ENCODE measurements at places on chromosomes 2 and 18.

DNA sequence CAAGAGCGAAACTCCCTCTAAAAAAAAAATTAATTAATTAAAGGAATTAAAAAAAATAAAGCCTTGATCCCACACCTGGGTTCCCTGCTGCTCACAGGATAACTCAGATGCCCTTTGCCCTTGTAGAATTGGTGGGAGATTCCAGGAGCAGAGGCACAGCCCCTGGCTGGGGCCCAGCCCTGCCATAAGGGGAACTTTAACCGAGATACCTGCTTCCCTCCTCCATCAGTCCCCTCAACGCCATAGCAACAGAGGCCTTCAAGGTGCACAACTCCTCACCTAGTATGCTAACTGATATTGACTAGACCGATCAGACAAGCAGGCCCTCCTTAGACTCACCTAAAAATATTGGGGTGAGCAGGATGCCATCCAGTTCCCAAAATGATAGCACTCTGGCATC lies 23.6 kb downstream of the TEX44 start:
- no peak for DNase-seq

- DNase-seq: no peak
Observed at GRCh38 chr2:29447513-29447912, 332.3 kb downstream of the CLIP4 start.

DNA sequence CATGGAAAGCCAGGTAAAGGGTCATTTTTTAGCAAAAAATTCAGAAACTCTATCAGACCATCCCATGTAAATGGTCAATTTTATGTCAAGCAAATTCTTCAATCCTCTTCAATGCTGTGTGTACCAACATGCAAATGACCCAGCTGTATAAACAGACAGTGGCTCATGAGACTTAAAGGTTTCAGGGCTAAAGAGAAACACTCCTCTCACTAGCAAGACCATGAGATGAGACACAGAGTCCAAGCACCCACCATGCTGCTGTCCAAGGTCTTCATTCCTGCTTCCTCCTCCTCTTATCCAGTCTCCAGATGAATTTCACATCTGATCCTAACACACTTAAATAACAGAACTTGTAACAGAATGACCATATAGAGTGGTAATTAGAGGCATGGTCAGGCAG lies 30.8 kb upstream of the ONECUT2 start:
- no peak for DNase-seq

GRCh38 chr2:222307143-222307756 lies 8.5 kb upstream of the PAX3 start:
- no peak for DNase-seq

GRCh38 chr2:107462181-107462580 lies 364.5 kb upstream of the RGPD4 start:
- no peak for DNase-seq

DNA sequence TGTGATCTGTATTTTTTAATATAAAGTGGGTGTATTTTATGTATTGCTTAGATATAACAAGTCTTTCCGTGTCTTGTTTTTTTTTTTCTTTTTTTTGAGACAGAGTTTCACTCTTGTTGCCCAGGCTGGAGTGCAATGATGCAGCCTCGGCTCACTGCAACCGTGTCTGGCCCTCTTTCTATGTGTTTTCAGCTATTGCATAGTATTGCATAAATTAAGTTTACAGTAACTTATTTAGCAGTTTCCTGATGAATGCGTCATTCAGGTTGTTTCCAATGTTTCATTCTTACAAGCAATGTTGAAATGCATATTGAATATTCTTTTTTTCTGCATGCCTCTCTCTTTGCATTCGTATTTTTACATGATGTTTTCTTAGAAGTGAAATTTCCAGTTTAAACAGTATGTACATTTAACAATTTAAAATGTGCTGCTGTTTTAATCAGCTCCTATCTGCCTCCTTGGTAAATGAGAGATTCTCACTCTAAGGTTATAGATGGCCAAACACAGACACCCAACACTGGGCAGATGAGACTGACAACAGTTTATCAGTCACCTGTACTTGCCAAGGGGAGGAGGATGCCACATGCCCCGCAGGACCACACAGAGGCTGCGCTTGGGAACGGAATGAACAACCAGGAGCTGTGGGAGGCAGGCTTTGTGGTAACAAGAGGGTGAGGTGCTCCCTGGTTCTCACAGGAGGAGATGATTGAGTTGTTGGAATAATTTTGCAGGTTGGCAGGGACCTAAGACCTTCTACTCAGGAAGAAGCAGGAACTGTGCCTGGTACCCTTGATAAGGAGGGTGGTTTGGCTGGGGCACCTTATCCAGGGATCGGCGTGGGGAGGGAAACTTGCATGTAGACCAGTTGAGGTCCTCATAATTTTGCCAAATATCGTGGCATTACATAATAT lies 7.5 kb downstream of the SLC9A4 start:
- no peak for DNase-seq

GRCh38 chr2:74502720-74503505 lies 3.5 kb upstream of the LBX2 start:
- DNase-seq: no peak

DNA sequence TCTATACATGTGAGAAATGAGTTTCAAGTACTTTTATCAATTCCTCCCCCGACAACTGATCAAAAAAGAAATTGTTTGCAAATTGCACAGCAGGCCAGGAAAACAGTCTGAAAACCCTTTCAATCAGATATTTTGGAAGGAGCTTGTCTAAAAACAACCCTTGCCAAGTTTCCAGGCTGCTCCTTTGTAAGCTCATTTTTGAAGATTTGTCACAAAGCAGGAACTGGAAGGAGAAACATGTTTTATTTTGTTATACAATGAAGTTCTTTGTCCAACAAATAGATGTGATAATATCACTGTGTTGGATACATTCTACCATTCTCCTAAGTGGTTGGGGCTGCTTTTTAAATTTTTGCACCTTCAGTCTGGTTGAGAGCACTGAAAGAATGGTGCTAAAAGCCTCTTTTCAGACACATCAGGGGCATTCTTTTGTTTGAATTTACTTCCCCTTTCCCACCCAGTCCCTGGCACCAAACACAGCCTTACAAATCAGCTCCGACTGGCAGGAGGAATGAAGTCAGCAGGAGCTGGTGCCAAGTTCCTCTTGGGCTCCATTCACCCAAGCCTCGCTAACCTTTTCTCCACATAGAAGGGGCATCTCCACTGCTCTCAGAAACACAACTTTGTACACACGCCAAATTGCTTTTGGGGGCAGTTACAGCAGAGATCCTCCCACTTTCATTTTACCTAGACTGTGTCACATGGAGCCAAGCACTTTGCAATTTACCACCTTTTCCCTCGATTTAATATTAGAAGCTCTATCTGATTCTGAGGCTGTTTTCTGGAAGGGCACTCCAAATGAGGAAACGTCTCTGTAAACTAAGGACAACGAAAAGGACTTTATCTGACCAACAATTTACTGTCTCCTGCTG lies 88.0 kb downstream of the C1D start:
- no peak for DNase-seq

- DNase-seq: no peak
Observed at GRCh38 chr2:8134985-8135682, 546.7 kb upstream of the ID2 start.

- DNase-seq: no peak
Observed at GRCh38 chr2:174063492-174064092, 98.4 kb upstream of the SP3 start.

GRCh38 chr2:24204505-24204904 lies 29.7 kb downstream of the FAM228A start:
- DNase-seq: no peak

GRCh38 chr2:225841314-225841713 lies 441.8 kb downstream of the NYAP2 start:
- no peak for DNase-seq

GRCh38 chr2:197028230-197028629 lies 101.7 kb upstream of the PGAP1 start:
- no peak for DNase-seq
